Caki2 (cell line): ENCODE measurements at places on chromosomes 2 and 18. TPM values are rescaled to one million over a fixed set of nuclear protein-coding genes. Genes with fewer than 3 reads are reported as not detected.

The LRP2 gene
- not detected in 2 replicates for total RNA-seq

The CD8B gene
- not detected in 2 replicates for total RNA-seq

The CRYGD gene
- total RNA-seq: not detected in 2 replicates

The GPAT2 gene
- not detected in 2 replicates for total RNA-seq

The COL6A3 gene
- 0.41 and 0.98 TPM in 2 replicates for total RNA-seq

The SPEG gene
- 8.4 and 22.9 TPM in 2 replicates for total RNA-seq

The C2orf92 gene
- 0.27 and 9.2 TPM in 2 replicates for total RNA-seq

The PAX8 gene
- total RNA-seq: 50.7 and 89.7 TPM in 2 replicates

The FAP gene
- total RNA-seq: not detected in 2 replicates

The EIF4E2 gene
- 74.2 and 146 TPM in 2 replicates for total RNA-seq

DNA sequence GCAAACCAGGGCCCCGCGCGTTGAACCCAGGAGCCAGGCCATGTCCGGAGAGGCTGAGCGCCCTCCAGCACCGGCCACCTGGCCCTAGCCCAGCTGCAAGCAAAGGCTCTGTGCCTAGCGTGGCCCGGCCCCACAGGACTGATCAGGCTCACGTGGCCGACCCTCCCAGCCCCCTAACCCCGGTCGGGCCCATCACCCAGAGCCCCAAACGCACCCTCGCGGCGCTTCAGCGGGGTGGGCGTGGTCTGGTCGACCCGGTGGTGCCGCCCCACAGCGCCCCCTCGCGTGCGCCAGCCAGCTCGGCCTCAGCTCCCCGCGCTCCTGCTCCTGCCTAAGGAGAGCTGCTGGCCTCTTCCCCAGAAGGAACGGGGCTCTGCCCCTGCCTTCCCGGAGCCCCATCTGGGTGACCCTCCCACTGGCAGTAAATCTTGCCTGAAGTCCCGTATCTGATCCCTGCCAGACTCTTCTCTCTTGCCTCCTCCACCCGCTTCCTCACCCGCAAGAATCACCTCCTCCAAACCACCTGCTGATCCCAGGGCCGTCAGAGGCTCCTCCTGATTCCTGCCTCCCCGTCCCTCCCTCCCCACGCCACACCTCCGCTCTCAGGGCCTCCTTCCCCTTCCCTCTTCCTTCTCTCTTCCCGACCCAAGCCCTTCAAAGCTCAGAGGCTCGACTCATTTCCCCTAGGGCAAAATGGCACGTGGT is 12.3 kb upstream of the TEX51 start:
- peak; percentile 66 for DNase-seq

- no peak for DNase-seq
Observed at GRCh38 chr2:32986480-32986879, 39.7 kb downstream of the LTBP1 start.

DNA sequence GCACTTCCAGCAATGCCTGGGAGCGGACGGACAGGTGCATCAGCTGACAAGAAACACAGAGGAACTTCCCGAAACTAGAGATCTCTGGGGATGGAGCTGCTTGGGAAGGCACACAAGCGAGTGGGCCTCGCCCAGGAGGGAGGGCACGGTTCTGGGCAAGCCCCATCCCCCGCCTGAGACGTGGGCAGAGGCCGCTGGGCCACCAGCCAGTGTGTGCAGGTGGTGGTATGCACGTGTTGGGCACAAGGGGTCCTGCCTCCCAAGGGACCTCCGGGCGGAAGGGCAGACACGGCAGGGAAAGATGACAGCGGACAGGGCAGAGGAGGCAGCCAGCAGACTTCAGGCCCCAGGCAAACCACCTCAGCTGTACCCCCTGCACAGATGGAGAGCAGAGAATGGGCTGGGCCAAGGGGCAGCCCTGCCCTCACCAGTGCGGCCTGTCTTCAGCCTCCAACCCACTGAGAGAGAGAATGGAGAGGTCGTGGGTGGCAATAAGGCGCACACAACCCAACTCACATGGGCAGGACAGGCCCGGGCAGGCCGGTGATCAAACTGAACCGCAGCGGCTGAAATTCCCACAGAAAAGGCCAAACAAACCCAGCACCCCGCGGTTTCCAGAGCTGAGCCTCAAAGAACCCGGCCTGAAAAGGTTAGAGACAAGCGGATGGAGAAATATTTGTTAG is 51.2 kb downstream of the HDAC4 start:
- DNase-seq: no peak

DNA sequence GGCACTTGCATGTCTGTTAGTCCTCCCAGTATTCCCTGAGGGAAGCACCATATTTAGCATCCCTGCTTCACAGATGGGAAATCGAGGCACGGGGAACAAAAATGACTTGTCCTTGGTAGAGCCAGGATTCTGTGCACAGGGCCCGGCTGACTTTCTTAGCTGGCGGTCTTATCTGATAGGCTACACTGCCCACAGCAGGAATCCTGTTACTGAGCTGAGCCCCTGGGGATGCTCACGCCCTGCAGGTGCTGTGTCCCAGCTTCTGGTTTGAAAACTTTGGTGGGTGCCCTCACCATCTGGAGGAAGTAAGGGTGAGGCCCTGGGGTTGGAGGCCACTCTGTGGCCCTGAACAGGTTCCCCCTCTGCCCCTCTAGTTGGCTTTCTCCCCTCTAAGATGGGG is 68.4 kb upstream of the MCFD2 start:
- DNase-seq: no peak

GRCh38 chr18:10822456-10822855 is 296.6 kb downstream of the NAPG start:
- DNase-seq: no peak

GRCh38 chr2:187174582-187174981 is 273.5 kb downstream of the CALCRL start:
- no peak for DNase-seq

DNA sequence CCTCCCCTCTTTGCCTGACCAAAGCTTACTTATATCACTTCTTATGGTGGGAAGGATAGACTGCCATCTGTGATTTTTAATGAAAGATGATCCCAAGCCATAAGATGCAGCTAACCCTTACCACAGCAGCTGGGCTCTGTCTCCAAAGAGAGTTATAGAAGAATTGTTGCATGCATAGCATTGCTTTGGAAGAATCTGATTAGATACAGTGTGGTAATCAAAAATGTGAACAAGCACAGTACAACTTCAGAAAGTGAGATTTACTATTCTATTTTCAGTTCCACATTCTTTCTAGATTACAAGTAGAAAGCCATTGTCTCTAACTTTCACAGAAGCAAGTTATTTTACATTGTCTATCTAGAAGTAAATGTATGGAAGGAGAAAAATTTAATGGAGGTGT is 129.0 kb upstream of the ACVR2A start:
- DNase-seq: no peak

GRCh38 chr2:150274108-150274507 is 213.4 kb downstream of the RND3 start:
- no peak for DNase-seq

DNA sequence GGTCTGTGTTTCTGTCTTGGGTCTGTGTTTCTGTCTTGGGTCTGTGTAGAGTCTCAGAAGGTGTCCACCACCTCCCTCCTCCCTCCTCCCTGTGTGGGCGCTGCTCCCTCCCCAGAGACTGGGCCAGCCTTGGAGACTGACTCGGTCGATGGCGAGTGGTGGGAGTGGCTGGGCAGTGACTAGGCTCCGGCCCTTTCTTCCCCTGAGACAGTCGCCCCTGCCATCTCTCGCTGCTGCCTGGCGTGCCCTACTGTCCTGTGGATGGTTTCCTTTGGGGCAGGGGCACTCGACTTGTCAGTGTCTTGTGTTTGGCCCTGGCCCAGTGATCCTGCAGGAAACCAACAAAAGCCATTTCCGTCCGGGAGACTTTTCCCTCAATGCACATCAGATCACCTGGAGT is 215.8 kb downstream of the NDUFA10 start:
- DNase-seq: no peak

DNA sequence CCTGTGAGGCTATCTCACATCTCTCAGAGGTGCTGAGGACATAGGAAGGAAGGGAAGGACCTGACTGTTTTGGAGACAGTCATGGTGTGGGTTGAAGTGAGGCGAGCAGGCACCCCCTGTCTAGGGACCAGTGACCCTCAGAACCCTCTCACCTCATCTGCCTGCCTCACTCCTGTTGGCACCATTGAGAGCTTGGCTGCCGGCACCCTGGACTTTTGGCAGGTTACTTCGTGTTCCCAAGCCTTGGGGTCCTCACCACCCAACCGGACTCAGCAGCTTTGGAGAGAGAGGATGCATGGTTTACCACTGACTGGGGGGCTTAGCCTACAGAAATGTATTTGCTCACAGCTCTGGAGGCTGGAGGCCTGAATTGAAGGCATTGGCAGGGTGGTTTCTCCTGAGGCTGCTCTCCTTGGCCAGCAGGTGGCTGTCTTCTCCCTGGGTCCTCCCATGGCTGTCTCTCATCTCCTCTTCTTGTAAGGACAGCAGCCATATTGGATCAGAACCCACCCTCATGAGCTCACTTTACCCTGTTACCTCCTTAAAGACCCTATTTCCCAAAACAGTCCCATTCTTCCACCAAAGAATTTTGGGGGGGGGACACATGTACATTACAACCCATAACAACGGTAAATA is 142.0 kb downstream of the TSN start:
- DNase-seq: peak; percentile 27

GRCh38 chr18:77765468-77765867 is 515.8 kb downstream of the GALR1 start:
- no peak for DNase-seq

GRCh38 chr18:58687871-58688308 is 16.6 kb downstream of the MALT1 start:
- DNase-seq: no peak

DNA sequence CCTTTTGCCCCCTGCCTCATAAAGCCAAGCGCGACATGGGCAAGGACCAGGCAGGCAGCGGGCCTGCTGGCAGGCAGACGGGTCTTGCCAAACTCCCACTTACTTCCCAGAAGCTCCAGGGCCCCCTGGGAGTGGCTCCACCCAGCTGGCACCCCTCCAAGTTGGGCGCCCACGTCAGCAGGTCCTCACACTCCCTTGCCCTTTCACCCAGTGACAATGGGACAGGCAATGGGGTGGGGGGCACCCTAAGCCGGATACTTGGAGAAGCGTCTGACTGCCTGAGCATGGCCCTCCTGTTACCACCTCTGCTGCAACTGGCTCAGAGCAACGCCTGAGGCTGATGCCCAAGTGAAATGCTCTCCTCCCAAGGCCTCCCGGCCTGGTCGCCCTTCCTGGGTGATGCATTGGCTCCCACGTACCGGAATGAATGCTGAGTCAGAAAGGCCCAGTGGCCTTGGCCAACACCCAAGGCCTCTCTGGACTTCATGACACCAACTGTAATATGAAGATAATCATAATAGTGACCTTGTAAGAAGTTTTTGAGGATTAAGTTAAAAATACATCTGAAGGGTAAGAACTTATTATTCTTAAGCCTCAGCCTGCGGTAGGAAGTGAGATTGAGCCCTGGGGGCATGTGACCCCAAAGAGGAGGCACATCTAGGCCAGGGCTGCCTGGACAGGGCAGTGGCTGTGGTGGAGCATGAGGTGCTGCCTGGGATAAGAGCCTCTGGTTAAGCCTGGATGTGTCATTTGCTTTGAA is 31.6 kb downstream of the KCNK3 start:
- peak; percentile 93 for DNase-seq

GRCh38 chr2:170031288-170031687 is 146.7 kb upstream of the MYO3B start:
- DNase-seq: no peak

GRCh38 chr18:47999801-48000248 is 69.4 kb upstream of the SMAD2 start:
- DNase-seq: no peak

DNA sequence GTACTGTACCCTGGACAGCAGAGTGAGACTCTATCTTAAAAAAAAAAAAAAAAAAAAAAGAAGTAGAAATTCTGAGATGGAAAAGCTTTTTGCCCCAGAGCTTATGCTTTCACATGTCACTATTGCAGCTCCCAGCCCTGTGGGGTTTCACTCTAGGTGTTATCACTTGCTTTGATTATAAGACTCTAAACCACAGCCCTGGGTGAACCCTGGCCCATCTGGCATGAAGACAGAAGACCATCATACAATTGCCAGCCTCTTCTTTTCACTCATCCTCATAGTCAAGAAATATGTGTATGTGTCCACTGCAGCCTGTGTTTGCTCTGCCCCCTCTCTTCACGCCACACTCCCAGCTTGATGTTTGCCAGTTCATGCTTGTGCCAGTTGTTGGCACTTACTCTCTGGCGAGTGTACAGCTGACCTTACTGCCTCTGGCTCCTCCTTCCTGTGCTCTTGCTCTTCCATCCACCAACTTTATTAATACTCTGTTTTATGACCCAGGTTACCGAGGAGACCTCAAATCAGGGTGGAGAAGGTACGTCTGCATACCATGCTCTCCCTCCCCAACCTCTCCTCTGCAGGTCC is 136.7 kb upstream of the NCK2 start:
- DNase-seq: no peak

DNA sequence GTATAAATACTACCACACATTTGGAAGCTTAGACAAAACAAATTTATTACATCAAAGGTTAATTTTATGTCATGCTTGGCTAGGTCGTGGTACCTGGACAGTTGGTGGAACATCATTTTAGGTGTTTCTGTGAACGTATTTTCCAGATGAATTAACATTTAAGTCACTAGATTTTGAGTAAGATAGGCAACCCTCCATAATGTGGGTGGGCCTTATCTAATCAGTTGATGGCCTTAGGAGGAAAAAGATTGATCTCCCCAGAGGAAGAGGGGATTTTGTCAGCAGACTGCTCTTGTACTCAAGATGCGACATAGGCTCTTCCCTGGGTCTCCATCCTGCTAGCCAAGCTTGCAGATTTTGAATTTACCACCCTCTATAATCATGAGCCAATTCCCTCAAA is 85.0 kb downstream of the RPRM start:
- no peak for DNase-seq

GRCh38 chr2:207283356-207283755 is 117.6 kb upstream of the KLF7 start:
- no peak for DNase-seq

DNA sequence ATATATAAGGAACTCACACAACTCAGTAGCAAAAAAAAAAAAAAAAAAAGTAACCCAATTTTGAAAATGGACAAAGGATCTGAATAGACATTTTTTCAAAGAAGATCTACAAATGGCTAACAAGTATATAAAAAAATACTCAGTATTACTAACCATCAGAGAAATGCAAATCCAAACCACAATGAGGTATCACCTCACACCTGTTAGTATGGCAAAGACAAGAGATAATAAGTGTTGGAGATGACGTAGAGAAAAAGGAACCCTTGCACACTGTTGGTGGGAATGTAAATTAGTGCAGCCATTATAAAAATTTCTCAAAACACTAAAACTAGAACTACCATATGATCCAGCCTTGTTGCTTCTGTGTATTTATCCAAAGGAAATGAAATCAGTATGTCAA is 5.8 kb upstream of the CNDP1 start:
- no peak for DNase-seq

DNA sequence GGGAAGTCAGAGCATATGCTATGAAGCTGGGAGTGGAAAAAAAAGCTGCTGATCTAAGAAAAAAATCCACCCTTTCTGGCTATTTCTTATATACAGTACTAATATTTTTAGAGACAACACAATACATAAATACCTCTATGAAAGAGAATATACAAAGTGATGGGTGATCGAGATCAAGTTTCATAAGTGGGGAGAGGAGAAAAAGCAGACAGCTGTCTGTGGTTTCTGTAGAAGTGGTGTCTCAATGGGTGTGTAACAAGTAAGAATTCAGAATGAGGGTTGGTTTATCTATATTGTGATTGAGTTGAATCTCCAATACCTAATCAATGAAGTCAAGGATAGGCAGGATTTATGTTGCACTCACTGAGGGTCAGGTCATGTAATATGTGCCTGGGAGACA is 191.0 kb downstream of the HNMT start:
- no peak for DNase-seq
